ENCODE measurements at places on chromosomes 16 and 17.

GRCh38 chr17:10458701-10459100, 10.7 kb downstream of the MYH4 start:
- DNase-seq, result peak; percentile 23
- H3K4me1 ChIP-seq, result peaks cover 4% of the 10 kb centered on the region
- no peaks in the 10 kb centered on the region for H3K36me3 ChIP-seq
- H3K27me3 ChIP-seq, result peaks cover 11% of the 10 kb centered on the region

- no peak overlapping the region for H3K4me3 ChIP-seq
- no peak overlapping the region for H3K27ac ChIP-seq
- H3K27me3 ChIP-seq, result no peaks in the 10 kb centered on the region
- DNase-seq, result no peak
- no peaks in the 10 kb centered on the region for H3K36me3 ChIP-seq
These were observed 211.4 kb downstream of the BCAS3 start for GRCh38 chr17:60888812-60889709.

DNA sequence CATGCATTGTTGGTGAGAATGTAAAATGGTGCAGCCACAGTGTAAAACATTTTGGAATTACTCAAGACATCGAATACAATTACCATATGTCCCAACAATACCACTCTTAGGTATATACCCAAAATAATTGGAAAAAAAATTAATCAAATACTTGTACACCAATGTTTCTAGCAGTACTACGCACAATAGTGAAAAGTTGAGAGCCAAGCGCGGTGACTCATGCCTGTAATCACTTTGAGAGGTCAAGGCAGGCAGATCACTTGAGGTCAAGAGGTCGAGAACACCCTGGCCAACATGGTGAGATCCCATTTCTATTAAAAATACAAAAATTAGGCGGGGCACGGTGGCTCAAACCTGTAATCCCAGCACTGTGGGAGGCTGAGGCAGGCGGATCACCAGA, 3.5 kb upstream of the MEIOC start:
- no peak overlapping the region for H3K4me3 ChIP-seq
- H3K27ac ChIP-seq, result no peak overlapping the region
- peaks cover 47% of the 10 kb centered on the region for H3K27me3 ChIP-seq
- no peak for DNase-seq
- H3K4me1 ChIP-seq, result peaks cover 3% of the 10 kb centered on the region
- no peaks in the 10 kb centered on the region for H3K36me3 ChIP-seq

GRCh38 chr16:3478242-3478925, 16.9 kb downstream of the C16orf90 start:
- H3K4me1 ChIP-seq, result peaks cover 12% of the 10 kb centered on the region
- no peaks in the 10 kb centered on the region for H3K27me3 ChIP-seq
- no peak overlapping the region for H3K27ac ChIP-seq
- H3K36me3 ChIP-seq, result peaks cover 51% of the 10 kb centered on the region

DNA sequence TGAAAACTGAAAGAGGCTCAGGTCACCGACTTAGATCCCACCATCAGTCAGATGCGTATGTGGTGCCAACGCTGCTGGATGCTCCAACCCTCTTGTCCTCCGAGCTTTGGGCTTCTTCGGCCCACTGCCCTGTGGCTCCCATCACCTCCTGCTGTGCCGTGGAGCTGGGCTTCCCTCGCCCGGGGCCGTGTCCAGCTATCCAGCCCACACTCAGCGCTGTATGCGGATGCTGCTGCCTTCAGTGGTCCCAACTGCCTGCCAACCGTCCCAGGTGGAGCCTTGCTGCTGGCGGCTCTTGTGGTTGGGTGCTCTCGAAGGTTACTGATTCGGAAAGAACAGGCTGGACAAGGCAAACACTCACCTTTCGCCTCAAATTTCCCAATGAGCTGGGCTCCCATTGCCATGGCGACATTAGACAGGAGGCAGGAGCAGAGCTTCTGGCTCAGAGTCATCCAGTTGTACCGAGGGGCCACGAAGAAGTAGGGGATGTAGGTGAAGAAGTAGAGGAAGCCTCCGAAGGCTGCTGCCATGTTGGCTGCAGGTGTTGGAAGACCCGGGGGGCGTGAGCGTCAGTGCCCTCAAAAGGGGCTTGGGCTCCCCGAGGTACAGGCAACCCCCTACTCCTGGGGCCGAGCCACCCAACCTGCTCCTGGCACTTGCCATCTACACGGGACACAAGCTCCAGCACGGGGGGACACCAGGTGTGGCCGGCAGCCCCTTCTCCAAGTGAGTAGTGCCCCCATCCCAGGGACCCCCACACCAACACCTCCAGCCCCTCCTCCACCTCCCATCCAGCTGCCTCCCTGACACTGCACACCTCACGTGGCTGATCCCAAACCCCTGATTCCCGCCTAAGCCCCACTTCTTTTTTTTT, 32.2 kb downstream of the ABCA3 start:
- no peaks in the 10 kb centered on the region for H3K27me3 ChIP-seq
- no peaks in the 10 kb centered on the region for H3K4me1 ChIP-seq
- no peak for DNase-seq

GRCh38 chr17:78133971-78134898, 3.7 kb downstream of the TMC8 start:
- no peak overlapping the region for H3K4me3 ChIP-seq
- no peaks in the 10 kb centered on the region for H3K36me3 ChIP-seq
- H3K27ac ChIP-seq, result no peak overlapping the region
- peaks cover 27% of the 10 kb centered on the region for H3K4me1 ChIP-seq
- peaks cover 16% of the 10 kb centered on the region for H3K27me3 ChIP-seq

DNA sequence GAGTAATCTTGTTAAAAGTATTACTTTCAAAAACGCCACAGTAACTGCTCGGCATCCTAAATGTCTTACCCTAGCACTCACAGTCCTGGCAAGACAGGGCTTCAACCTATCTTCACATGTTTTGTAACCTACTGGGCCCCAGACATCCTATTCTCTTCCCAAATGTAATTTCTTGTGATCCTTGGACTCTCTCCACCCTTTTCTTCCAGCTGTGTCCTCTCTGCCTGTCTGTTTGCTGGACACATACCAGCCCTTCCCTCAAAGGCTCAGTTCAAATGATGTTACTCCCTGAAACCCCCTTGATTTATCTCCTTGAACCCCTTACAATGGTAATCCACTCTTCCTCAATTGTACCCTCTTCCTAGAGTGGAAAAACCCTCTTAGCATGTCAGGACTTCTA, 60.1 kb upstream of the CNEP1R1 start:
- H3K27me3 ChIP-seq, result peaks cover 16% of the 10 kb centered on the region
- DNase-seq, result no peak
- H3K36me3 ChIP-seq, result no peaks in the 10 kb centered on the region
- no peak overlapping the region for H3K4me3 ChIP-seq

Data from large intestine (tissue), 12 donors.